Esophagus squamous epithelium (tissue), 5 donors: ENCODE measurements at places on chromosomes 3 and 15. TPM values are rescaled to one million over a fixed set of nuclear protein-coding genes. Genes with fewer than 3 reads are reported as not detected.

EBLN2 gene
- 3.2 TPM for total RNA-seq

RTP4 gene
- total RNA-seq, result 0.35 TPM

TLR9 gene
- not detected for total RNA-seq

DNAH1 gene
- total RNA-seq, result 5.9 TPM

DNA sequence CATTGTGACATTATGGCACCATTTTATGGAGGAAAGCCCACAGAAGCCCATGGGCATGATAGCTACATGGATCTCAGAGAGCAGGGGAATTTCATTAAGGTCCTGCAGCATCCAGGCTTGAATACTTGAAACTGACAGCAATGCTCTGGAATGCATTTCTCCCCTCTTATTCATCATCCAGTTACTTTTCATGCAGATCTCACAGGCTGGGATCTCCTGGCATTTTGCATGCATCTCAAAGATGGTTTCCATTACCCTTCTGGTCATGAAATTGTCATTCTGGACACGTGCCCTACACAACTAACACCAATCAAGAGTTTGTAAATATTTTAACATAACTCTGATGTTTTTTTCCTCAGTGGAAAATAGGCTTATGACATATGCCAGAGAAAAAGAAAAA is 32.4 kb downstream of the VGLL3 start:
- no peaks in the 10 kb centered on the region for H3K27me3 ChIP-seq
- no peak overlapping the region for H3K4me3 ChIP-seq
- H3K36me3 ChIP-seq, result no peaks in the 10 kb centered on the region
- DNase-seq, result no peak

GRCh38 chr3:46143951-46144473 is 64.1 kb downstream of the CCR1 start:
- no peaks in the 10 kb centered on the region for H3K36me3 ChIP-seq
- DNase-seq, result no peak
- H3K27ac ChIP-seq, result no peak overlapping the region

DNA sequence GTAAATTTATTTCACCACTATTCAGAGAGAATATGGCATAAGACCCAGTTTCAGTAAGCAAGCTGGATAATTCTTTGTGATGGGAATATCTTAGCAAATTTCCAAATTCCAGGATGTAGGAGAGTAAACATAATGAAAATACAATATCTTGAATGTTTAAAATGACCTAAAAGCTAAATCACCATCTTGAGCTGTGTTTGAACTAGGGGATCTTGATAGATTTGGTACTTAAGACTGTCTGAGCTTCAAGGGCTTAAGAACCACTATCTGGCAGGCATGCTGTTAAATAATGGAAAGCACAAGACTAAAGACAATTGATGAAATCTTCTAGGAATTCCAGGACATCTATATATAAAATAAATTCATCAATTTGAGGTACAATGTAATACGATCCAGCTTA is 217.7 kb downstream of the ATP8B4 start:
- H3K27ac ChIP-seq, result peak overlapping the region; percentile 42
- no peak overlapping the region for H3K4me3 ChIP-seq
- H3K4me1 ChIP-seq, result no peaks in the 10 kb centered on the region
- no peak for DNase-seq

DNA sequence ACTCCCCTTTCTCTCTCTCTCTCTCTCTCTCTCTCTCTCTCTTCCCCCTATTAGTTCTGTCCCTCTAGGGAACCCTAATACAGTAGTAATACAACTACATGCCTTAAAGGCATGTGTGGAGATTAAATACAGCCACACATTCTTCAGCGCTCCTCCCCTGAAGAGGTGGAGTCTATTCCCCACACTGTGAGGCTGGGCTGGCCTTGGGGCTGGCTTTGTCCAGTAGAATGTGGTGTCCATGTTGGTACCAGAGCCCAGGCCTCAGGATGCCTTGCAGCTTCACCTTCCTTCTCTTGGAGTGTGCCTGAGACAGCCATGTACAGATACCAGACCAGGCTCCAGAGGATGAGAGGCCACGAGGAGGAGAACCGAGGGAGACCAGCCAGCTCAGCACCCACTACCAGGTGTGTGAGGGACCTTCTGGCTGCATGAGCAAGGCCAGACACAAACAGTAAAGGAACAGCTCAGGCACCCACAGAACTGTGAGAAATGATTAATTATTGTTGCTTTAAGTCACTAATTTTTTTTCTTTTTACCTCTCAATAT is 10.7 kb downstream of the SLC6A20 start:
- H3K27ac ChIP-seq, result no peak overlapping the region
- no peak overlapping the region for H3K4me3 ChIP-seq
- no peaks in the 10 kb centered on the region for H3K4me1 ChIP-seq
- DNase-seq, result no peak

DNA sequence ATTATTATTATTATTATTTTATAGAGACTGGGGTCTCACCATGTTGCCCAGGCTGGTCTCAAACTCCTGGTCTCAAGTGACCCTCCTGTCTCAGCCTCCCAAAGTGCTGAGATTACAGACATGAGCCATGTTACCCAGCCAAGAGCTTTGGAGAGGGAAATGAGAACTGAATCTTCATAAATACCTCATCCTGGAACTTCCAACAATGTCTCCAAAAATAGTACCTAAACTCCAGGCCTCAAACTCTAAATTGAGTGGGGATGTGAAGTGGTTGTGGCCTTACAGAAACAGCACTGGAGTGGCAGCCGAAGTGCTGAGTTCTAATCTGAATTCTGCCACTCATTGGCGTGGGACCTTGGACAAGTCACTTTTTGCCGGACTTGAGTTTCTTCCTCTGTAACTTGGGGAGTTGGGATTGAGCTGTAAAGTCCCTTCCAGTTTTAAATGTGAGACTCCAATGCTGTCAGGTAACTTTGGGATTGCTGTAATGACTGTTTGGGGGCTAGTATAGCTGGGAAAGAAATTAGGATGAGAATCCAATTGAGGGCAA is 10.0 kb upstream of the SRP14 start:
- peaks cover 41% of the 10 kb centered on the region for H3K4me1 ChIP-seq
- no peak overlapping the region for H3K4me3 ChIP-seq
- peak overlapping the region; percentile 49 for H3K27ac ChIP-seq
- no peaks in the 10 kb centered on the region for H3K36me3 ChIP-seq

- H3K27me3 ChIP-seq, result no peaks in the 10 kb centered on the region
- DNase-seq, result no peak
- no peak overlapping the region for H3K4me3 ChIP-seq
These were observed 68.4 kb downstream of the SV2B start for GRCh38 chr15:91168457-91168856.

DNA sequence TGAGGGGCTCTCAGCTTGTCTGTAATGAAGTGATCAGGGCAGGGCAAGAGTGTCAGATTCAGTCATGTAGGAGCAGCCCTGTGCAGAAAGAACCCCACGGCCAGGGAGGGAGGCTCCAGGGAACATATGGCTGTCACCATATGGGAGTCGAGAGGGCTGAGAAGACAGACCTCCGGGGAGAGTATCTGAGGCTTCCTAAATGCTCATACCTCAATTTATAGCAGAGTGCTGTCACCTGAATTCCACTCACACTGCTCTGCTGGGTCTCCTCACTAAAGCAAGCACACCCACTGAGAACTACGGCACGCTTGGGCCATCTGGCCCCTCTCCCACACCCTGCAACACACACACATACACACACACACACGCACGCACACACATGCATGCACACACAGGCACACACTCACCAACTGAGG is 92.3 kb upstream of the TJP1 start:
- H3K27ac ChIP-seq, result no peak overlapping the region
- no peaks in the 10 kb centered on the region for H3K36me3 ChIP-seq
- no peaks in the 10 kb centered on the region for H3K27me3 ChIP-seq
- peaks cover 6% of the 10 kb centered on the region for H3K4me1 ChIP-seq
- DNase-seq, result no peak
- H3K4me3 ChIP-seq, result no peak overlapping the region
